Vein endothelial cell (primary cell): ENCODE measurements at places on chromosomes 4 and X. TPM values are rescaled to one million over a fixed set of nuclear protein-coding genes. Genes with fewer than 3 reads are reported as not detected.

Gene ZNF41
- 10.4 and 10.5 TPM in 2 replicates for total RNA-seq

Gene C4orf46
- 14.0 and 25.8 TPM in 2 replicates for total RNA-seq

Gene SPANXN4
- not detected in 2 replicates for total RNA-seq

Gene TBC1D19
- 8.5 and 10.5 TPM in 2 replicates for total RNA-seq

Gene PDE6B
- total RNA-seq: 1.5 and 4.2 TPM in 2 replicates

Gene ZFP92
- total RNA-seq: 0.33 and 0.57 TPM in 2 replicates

Gene REELD1
- total RNA-seq: not detected in 2 replicates

Gene ZNF732
- total RNA-seq: 0.65 and 1.7 TPM in 2 replicates

Gene IQCM
- not detected in 2 replicates for total RNA-seq

Gene STIM2
- 18.3 and 33.2 TPM in 2 replicates for total RNA-seq

Gene IQSEC2
- total RNA-seq: 4.0 and 4.2 TPM in 2 replicates

Gene UGT2B15
- not detected in 2 replicates for total RNA-seq

Gene HELT
- total RNA-seq: not detected in 2 replicates

Gene TMEM35A
- total RNA-seq: 1.8 and 2.9 TPM in 2 replicates

Gene BGN
- total RNA-seq: 71.8 and 339 TPM in 2 replicates

Gene HGFAC
- total RNA-seq: 0.19 and 0.33 TPM in 2 replicates

Gene RAPGEF2
- 92.4 and 101 TPM in 2 replicates for total RNA-seq

Gene GRXCR1
- not detected in 2 replicates for total RNA-seq

Gene USP17L27
- not detected in 2 replicates for total RNA-seq

Gene SPOCK3
- 0.10 TPM in 1 of 2 replicates, not detected in the other for total RNA-seq

Gene MAP3K15
- under 0.01 TPM in 2 replicates for total RNA-seq

Gene TENM3
- 20.3 and 23.1 TPM in 2 replicates for total RNA-seq

Gene FGFR3
- total RNA-seq: 0.33 and 0.38 TPM in 2 replicates

Gene F11
- not detected in 2 replicates for total RNA-seq

Gene DUSP9
- total RNA-seq: 0.19 and 0.33 TPM in 2 replicates

Gene CT45A7
- total RNA-seq: not detected in 2 replicates

Gene PAGE1
- not detected in 2 replicates for total RNA-seq

Gene REST
- total RNA-seq: 58.5 and 68.0 TPM in 2 replicates

Gene MORC4
- 10.1 and 12.6 TPM in 2 replicates for total RNA-seq

Gene AKAP17A
- 24.3 and 28.4 TPM in 2 replicates for total RNA-seq

Gene CFAP99
- 0.19 TPM in 1 of 2 replicates, not detected in the other for total RNA-seq

Gene SOWAHD
- not detected in 2 replicates for total RNA-seq

Gene CXCL1
- total RNA-seq: 51.0 and 69.6 TPM in 2 replicates

Gene COQ2
- total RNA-seq: 16.7 and 17.7 TPM in 2 replicates

Gene ARHGAP36
- total RNA-seq: 0.10 TPM in 1 of 2 replicates, not detected in the other

Gene SFRP2
- total RNA-seq: not detected in 2 replicates

Gene PNMA6E
- not detected in 2 replicates for total RNA-seq

Gene LGI2
- not detected in 2 replicates for total RNA-seq

Gene MAGEE1
- total RNA-seq: 1.3 and 1.4 TPM in 2 replicates

Gene CDS1
- 0.10 TPM in 1 of 2 replicates, not detected in the other for total RNA-seq

Gene TMEM255A
- total RNA-seq: not detected in 2 replicates

Gene FGFBP1
- not detected in 2 replicates for total RNA-seq
